ENCODE measurements at places on chromosomes 3 and 15.

DNA sequence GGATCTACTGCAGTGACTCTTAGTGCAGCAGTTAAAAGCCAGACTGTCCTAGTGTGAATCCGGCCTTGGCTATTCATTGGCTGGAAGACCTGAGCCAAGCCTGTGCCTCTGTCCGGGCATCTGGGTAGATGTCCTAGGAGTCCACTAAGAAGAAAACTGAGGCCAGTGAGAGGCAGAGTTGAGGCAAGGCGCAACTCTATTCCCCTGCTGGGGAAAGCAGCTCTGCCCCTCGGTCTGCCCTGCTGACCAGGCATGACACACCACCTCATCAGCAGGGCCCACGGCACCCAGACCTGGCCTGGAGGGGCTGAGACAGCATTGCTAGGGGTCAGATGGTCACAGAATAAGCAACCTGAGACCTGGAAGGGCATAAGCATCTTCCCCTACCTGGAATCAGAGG lies 46.7 kb upstream of the ABHD2 start:
- DNase-seq, result no peak

- no peak for DNase-seq
These were observed 47.3 kb upstream of the CCDC80 start for GRCh38 chr3:112688085-112688769.

GRCh38 chr3:161369531-161369930 lies 1.8 kb downstream of the SPTSSB start:
- no peak for DNase-seq

DNA sequence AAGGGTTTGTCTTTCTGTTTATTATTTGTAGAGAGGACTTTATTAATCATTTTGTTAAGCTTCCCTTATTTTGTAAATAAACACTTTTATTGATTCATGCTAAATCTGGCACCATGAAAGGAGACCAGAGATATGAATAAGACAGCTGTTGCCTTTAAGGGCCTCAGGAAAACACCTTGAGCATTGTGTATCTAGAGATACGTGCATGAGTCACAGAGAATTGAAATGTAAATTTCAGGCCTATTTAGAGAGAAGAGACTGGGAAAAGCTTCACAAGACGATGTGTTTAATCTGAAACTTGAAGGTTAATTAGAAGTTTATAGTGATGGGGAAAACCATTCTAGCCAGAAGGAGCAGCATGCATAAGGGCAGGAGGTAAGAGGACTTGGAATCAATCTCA lies 28.6 kb upstream of the UTS2B start:
- no peak for DNase-seq

- DNase-seq, result no peak
These were observed 219.4 kb upstream of the STRIT1 start for GRCh38 chr3:155512867-155513261.

DNA sequence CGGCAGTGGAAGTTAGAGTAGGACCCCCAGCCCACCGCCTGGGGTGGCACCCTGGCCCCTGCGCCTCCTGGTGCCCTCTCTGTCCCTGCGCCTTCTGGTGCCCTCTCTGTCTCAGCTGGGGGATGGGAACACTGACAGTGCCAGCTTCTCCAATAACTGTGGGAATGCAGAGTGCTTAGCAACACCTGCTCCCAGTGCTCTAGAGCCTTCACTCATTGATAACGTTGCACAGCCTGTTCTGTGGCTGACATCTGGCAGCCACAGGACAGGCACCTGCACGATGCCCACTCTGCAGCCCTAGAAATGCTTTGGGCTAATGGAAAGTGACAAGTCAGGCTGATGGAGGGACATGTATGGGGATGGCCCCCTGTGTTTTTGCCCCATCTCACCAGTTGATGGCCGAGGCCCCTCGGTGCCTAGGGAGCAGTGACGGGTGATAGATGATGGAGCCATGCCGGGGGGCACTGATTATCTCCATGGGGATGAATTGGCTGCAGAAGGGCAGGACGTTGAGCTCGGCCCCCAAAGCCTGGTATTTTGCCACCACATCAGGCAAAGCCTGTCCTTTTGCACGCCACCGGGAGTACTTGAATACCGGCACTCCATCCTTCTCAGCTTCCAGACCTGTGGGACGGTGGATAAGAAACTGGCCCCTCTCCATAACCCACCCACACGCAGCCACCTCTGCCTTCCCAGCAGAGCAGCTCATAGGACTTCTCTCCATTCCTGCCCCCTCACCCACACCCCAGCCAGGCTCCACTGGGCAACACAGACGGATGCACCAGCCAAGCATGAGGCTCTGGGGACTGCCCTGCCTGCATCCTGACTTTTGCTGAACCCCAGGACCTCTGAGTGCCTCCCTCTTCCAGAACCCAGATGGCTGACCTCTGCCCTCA lies 22.1 kb downstream of the ALDH1L1 start:
- no peak for DNase-seq

DNA sequence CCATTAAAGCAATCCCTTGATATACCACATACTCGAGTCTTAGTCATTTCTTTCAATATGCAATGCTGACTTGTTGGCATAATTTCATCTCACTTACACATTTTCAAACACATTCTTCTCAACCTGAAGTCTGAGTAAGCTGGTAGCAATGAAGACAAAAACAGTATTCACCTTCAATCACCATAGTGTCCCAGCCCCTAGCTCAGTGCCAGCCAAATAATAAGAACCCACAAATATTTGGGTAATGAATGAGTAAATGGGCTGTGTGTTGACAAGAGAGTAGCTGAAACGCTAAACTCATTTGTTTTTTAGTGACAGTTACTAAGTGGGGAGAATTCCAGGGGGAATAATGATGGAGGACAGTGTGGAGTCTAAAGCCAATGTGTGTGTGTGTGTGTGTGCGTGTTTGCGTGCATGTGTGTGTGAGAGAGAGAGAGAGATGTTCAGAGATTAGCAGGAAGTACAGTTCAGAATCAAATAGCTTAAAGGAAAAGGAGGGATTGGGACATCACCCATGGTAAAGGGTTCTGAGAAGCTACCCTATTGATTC lies 165.7 kb downstream of the GAP43 start:
- no peak for DNase-seq

DNA sequence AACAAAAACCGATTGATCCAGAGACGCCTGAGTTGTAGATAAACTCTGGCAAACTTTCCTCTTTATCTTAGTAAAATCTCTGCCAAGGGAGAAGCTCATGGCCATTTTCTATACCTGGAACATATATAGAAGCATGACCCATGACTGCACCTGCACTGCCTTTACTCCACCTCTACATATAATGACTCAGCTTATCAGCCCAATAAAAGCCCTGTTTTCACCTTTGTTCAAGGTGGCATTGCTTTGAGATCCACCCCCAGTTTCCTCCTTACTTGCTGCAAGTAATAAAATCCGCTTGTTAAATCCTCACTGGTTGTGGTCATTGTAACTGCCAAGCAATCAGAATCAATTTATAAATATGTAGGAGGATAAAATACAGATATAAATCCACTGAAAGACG lies 1280.4 kb downstream of the NSUN3 start:
- DNase-seq, result no peak

GRCh38 chr15:52466716-52467115 lies 62.0 kb downstream of the MYO5A start:
- DNase-seq, result no peak

DNA sequence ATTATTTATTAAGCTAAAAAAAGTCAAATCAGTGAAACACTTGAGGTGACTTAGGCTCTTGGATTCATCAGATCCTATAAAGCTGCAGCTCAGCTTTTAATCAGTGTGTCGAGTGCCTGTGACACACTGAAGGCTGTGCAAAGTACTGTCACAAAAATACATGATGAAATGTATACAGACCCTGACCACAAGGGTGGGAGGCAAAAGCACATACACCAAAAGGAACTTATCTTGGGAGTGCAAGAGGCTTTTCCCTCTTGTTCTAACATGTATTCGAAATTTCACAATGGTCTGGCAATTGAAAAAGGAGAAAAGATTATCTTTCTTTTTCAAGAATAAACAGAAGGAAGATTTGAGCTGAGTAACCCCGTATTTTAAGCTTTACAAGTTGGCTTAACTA lies 35.9 kb downstream of the VGLL4 start:
- DNase-seq, result no peak

DNA sequence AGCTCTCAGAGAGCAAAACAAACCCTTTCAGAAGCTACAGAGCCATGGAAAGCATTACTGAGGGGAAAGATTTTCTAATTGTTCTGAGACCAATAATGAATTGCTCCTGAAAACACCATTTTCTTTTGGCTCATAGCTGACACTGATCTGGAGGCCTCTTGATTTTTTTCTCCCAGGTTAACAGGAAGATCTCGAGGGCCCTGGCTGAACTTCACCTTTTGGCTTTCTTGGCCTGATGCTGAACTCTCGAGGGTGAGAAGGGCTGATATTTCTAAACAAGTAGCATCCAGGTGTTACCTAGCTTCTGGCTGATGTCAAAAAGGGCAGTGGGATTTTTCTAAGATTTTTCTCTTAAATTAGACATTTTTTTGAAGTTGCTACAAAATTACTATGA lies 19.9 kb upstream of the NFKBIZ start:
- DNase-seq, result no peak

DNA sequence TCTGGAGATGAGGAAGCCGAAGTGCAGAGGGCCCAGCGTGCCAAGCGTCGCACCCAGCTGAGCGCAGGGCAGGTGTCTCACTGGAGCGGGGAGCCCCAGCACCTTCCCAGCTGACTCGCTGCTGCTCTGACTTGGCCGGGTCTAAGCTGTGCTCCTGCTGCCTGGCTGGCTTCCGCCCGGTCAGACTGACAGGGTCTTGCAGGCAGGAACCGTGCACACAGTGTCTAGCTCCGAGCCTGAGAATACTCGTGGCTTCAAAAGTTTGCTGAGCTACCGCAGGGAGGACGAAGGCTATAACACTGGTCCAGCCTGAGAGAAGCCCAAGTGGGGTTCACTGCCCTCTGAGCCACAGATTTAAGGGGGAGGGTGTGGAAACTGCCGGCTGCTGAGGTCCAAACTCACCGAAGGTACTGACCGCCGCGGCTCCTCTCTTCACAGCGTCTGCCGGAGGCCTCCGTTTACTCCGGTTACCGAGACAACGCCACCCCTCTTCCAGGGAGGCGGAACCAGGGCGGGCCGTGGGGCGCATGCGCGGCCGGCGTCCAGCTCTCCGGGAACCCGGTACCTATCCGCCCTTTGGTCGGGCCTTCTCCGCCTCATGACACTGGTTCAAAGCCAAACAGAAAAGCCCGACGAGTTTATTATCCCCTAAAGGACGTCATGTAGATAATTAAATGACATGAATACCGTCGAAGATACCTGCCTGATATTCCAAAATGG lies at the start of gene CFAP44:
Gene CFAP44, minus strand, starts transcription at position 443 of the 720 bp plus-strand sequence. CDS start 7,829 bp downstream, outside the sequence.
- DNase-seq, result peak; percentile 88

DNA sequence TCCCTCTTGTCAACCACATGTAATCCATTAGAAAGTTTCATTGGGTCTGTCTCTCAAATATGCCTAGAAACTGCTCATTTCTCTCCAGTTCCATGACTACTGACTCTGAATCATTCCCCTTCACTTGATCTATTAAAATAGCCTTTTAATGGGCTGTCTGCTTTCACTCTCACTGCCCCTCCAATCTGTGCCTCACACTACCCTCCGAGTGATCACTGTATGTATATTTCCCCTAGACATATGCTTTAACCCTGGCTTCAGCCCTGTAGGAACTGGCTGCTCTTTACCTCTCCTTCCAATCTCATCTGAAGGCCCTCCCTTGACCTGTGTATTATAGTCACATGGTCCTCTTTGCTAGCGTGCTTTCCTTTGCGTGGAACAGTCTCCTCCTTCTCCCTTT lies 282.8 kb upstream of the ADAMTS9 start:
- no peak for DNase-seq

DNA sequence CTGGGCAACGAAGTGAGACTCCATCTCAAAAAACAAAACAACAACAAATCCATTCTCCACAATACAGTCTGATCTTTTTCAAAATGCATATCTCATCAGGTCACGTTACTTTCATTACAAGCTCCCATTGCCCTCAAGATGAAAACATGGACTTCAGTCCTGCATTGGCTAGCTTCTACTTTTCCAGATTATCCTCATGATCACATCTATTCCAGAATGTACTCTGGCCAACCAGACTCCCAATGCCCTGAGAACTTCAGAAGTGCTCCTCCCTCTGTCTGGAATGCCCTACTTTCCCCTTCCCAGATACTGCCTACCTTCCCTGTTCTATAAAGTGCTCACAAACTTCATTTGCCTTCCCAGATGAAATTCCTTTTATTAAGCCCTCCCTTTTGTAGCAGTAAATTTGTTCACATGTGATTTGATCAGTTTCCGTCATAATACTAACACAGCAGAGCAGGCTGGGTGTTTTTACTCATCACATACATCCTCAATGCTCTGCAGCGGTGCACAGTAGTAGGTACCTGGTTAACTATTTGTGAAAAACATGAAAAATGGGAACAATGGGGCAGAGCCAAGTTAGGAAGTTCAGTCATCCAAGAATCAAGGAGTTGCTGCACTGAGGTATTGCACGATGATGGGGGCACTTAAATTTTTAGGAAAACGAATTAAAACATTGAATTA lies 5.3 kb downstream of the RPL22L1 start:
- no peak for DNase-seq

GRCh38 chr15:83983634-83984458 lies 251.7 kb upstream of the GOLGA6L4 start:
- no peak for DNase-seq

- DNase-seq, result no peak
These were observed 619.2 kb downstream of the NAALADL2 start for GRCh38 chr3:175478301-175478700.

GRCh38 chr3:64878362-64878761 lies 190.6 kb upstream of the ADAMTS9 start:
- DNase-seq, result no peak

GRCh38 chr15:82680200-82681102 lies 29.2 kb downstream of the AP3B2 start:
- no peak for DNase-seq

GRCh38 chr15:39504808-39505207 lies 76.1 kb upstream of the THBS1 start:
- no peak for DNase-seq

DNA sequence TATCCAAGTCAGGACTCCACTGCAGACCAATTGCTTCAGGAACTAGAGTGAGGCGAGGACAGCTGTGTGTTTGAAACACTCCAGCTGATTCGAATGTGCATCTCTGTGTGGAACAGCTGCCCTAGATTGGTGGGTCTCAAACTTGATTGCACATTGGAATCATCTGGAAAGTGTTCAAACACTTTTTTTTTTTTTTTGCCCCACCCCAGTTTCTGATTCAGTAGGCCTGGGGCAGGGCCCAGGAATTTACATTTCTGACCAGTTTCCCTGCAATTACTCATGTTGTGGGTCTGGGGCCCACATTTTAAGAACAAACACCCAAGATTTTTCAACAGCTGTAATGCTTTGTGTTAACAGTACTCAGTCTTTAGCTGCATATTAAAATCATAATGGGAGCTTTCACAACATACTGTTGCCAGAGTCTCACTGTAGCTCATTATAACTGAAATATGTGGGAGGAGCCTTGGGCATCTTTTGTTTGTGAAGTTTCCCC lies 156.6 kb downstream of the NR1D2 start:
- DNase-seq, result no peak

Data from sciatic nerve (tissue), 2 donors.